Ovary (tissue), 10 donors: ENCODE measurements at places on chromosomes 7 and 10. TPM values are rescaled to one million over a fixed set of nuclear protein-coding genes. Genes with fewer than 3 reads are reported as not detected.

DNA sequence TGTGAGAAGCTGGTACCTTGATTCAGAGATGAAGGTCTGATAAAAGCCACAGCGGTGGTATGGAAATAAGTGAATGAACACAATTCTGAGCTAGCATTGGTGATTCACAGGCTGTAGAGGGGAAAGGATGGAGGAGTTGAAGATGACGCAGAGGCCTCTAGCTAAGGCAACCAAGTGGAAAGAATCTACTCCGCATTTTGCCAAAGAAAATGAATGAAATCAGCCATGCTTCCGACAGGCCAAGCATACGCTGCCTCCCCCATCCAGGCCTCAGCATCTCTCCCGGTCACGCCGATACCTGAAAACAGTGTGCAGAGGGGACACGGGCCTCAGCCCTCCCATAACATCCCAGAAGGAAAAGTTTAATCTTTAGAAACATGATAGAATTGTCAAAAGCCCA is 124.3 kb upstream of the UNC5B start:
- H3K36me3 ChIP-seq: no peaks in the 10 kb centered on the region
- H3K4me1 ChIP-seq: no peaks in the 10 kb centered on the region
- H3K4me3 ChIP-seq: no peak overlapping the region
- H3K27ac ChIP-seq: no peak overlapping the region
- DNase-seq: no peak
- no peaks in the 10 kb centered on the region for H3K27me3 ChIP-seq

DNA sequence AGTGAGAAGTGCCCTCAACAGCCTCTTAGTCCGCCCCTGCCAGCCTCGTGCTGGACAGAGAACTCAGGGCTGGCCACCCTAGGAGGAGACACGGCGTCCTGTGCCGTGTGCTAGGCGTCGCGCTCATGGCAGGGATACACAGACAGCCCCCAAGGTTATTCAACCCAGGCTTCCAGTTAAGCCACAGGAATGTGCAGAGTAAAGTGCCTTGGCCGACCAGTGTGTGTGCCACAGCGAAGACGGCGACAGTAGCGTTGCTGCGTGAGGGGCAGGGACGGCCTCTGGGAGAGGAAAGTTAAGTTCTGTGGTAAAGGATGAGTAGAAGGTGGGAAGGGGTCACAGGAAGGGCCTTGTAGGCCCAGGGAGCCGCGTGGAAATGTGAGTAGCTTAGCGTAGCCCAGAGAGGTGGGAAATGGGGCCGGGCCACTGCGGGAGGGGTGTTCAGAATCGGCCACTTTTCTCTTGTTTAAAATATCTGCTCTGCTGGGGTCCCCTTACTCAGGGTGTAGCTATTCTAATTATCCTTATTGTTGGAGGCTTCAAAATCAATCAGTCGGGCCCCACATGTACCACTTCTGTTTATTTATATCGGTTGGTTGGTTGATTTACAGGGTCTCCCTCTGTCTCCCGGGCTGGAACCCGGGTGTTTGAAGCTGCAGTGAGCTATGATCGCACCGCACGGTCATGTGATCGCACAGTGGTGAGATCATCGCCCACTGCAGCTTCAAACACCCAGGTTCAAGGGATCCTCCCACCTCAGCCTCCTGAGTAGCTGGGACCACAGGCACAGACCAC is 24.5 kb downstream of the TMEM120A start:
- no peak for DNase-seq
- no peak overlapping the region for H3K4me3 ChIP-seq
- no peaks in the 10 kb centered on the region for H3K27me3 ChIP-seq
- H3K36me3 ChIP-seq: no peaks in the 10 kb centered on the region

DNA sequence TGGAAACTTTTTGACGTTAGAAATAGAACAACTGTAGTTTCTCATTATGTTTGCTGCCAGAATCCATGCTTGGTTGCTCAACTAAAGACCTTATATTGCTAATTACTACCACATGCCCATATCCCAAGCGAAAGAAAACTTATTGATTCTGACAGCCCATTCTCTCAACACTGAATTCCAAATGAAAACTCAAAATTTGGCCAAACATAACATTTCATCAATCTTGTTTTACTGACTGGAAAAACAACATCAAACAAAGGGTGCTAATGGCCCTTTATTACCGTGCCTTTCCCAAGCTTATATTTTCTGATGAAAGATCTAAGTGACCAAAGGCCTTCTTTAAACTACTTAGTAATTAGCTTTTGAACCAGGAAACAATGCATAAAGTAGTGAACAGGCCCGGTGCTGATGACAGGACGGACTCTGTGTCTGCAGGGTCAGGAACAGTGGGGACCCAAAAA is 531.8 kb downstream of the KCNMA1 start:
- DNase-seq: no peak
- no peak overlapping the region for H3K27ac ChIP-seq
- no peak overlapping the region for H3K4me3 ChIP-seq
- H3K27me3 ChIP-seq: no peaks in the 10 kb centered on the region

GRCh38 chr7:137407078-137407477 is 63.5 kb upstream of the PTN start:
- no peaks in the 10 kb centered on the region for H3K4me1 ChIP-seq
- H3K27me3 ChIP-seq: no peaks in the 10 kb centered on the region
- DNase-seq: no peak

The HTR5A gene
- not detected for total RNA-seq

The GNB2 gene
- 109 TPM for total RNA-seq

The PDZD7 gene
- 0.83 TPM for total RNA-seq
